ENCODE measurements at places on chromosomes 3 and 15.

DNA sequence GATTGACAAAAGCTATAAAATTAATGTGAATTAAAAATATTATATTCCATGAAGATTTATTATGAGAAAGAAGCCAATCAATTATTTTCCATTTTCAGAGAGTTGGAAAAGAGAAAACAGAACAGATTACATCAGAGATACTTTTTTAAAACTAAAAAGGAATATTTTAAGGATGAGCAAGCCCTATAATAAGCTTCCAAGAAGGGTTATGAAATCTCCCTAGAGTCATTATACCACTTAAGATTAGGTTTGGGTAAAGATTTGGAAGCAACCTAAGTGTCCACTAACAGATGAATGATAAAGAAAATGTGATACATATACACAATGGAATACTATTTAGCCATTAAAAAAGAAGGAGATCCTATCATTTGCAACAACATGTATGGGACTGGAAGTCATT is 51.6 kb upstream of the FSIP1 start:
- no peak for DNase-seq

DNA sequence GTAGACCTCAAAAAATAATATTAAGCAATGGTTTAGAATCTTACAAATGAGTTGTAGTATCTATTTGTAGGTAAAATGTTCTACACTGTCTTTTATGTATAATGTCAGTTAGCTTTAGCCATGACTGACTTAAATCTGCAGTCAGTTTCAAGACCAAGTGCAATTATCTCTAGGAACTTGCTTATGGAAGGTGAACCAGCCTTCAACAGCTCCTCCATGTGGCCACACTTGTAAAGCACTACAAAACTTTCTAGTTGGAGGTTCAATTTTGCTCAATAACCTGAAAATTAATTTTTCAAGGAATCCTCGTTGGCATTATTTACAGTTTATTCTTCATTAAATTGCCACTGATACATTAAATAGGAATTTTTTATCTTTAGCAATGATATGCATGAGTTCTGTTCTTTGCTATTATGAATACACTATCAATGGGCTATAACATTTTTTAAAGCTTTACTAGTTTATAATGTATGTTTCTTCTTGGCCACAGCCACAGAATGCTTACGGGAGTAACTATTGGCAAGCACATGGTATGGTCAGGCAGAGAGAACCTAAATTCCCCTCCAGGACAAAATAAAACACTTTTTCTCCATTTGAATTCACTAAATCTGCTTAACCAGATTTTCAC is 315.3 kb upstream of the UBE2E2 start:
- DNase-seq, result no peak

DNA sequence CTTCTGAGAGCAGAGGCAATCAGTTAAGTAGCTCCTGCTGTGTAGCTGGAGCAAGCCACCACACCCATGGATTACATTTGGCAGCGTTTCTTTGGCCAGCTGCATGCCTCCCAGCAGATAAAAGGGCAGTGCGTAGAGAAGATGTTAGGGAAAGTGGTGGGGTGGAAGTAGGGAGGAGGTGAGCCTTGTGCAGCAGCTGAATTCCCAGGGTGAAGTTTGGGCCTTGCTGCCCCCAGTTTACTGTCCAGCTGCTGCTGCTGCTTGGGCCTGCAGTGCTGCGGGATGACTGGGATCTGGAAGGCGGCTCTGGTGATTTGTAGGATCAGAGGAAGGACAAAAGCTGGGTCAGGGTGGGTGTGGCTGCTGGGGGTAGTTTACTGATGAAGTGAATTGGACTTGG is 318.7 kb upstream of the C2CD4B start:
- no peak for DNase-seq

- no peak for DNase-seq
Measured at GRCh38 chr15:63109920-63110319, 11.7 kb upstream of the LACTB start.

DNA sequence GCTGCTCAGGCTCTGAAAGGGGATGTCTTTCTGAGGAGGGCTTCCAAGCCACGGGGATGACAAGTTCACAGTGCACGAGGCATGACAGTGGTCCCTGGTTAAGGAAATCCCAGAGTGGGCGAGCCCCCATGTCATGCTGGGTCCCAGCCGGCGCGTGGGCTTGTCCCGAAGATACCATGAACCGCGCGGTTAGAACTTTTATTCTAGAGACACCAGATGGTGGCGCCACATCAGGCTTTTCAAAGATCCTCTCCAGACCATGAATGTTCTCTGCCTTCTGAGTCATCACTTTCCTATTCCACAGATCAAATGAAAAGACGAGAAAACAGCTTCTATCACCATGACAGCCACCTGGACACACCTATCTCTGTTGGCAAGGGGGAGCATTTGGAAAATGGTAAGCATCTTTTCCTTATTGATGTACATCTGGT is 227.8 kb upstream of the LYSMD4 start:
- DNase-seq, result no peak

DNA sequence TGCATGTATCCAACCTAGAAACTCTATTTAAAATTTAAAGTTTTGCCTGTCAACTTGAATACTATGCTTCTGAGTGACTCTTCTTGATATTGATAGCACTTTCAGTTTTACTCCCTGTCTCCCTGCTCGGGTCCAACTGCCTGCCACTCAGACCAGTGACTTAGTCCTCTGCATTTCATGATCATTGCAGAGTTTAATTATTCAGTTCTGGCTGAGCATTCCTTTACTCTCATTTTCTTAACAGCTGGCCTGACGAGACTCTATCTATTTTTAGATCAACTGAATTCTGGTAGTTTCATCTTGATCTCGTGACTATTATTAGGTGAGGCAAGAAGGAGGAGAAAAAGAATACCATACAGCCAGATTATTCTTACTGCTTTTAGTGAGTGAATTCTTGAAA is 617.4 kb downstream of the SI start:
- no peak for DNase-seq

DNA sequence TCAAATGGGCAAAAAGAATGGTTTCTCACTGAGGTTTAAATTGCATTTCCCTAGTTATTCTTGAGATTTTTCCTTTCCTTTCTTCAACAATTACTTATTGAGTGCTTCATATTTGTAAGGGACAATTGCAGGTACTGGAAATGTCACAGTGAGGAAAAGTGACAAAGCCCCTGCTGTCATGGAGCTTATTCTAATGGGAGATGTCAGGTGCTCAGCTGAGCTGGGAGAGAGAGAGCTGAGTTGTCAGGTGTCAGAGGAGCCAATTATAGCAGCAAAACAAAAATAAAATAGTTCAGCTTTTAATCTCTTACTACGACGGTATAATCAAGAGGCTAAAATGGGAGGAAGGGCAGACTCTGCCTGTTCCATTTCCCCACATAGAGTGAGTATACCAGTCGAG is 42.0 kb downstream of the CD86 start:
- DNase-seq, result no peak

DNA sequence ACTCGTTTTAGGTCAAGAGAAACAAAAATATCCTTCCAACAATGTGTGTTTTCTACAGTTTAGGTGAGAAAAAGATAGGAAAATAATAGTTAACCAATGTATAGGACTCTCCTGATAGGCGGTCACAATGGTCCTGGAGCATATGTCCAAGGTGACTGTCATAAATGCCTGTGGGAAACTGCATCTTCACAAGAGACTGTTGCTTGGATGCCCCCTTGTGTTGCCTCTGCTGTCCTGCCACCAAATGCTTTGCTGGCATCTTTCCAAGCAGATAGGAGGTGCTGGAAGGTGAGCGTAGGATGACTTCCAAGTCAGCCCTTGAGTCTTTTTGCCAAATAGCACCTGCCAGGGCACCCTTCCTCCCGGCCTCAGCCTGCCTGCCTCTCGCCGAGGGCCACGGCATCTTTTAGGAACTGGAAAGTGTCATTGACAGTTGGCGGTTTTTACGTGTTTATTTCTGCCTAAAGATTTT is 24.1 kb upstream of the SACM1L start:
- DNase-seq, result peak; percentile 12

DNA sequence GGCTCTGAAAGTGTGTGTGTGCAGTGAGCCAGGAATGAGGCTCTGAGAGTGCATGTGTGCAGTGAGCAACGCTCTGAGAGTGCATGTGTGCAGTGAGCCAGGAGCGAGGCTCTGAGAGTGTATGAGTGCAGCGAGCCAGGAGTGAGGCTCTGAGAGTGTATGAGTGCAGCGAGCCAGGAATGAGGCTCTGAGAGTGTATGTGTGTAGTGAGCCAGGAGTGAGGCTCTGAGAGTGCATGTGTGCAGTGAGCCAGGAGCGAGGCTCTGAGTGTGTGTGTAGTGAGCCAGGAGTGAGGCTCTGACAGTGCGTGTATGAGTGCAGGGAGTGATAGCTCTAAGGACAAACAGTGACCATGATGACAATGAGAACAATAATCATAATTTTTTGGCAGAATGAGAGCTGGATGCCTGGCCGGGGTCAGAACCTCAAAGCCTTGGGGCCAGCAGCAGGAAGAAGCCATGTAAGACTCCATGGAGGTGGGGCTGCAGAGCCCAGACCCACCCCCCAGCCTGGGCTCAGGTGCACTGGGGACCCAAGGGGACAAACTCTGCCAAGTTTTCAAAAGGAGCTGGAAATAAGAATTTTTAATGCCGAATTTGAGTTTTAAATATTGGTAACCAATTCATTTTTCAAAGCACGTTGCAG is 85.7 kb upstream of the PRR20G start:
- no peak for DNase-seq

DNA sequence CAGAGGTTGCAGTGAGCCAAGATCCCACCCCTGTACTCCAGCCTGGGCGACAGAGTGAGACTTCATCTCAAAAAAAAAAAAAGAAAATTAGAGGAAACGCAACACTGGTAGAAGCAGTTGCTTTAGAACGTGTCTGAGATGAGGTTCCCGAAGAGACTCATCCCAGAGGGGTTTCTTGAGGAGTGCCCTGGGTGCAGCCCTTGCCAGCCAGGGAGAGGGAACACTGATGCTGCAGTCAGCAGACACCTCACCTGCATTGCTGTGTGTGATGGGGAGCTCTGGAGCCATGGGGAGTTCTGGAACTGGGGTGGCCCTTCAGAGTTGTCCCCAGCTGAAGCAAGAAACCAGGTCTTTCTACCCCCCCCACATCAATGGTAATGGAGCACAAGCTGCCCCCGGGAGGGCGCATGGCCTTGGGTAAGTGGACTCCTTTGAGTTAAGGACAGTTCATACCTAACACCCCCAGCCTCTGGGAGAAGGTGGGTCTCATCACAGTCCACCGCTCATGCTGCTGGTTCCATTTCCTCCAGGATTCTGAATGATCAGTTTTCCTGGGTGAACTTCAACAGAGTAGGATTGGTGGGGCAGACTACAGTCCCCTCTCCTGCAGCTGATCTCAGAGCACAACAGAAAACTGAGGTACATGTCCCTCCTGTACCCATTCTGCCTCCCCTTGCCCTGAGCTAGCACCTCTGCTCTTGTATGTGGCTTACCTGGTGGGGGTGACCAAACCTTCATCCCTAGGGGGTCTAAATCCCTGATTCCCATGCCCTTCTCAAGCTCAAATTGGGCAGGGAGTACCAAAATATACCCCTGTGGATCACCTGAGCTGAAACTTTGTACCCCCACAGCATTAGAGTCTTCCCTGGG is 18.7 kb upstream of the LRRC2 start:
- no peak for DNase-seq

- DNase-seq, result no peak
Measured at GRCh38 chr15:38024293-38025091, 90.1 kb downstream of the TMCO5A start.

DNA sequence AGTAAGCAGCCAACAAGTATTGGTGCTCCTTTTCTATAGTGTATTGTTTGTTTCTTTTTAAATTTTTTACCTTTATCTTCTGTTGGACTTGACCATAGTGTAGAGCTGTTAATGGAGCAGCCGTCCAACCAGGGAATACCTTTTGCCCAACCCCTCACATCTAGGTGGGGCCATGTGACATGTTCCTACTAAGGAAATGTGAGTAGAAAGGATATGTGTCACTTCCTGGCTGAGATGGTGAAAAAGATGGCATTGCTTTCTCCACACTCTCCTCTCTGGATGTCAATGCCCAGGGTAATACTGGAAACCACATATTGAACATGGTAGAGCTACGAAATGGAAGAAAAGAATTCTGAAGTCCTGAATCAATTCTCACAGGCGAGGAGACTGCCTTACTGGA is 218.8 kb downstream of the TBL1XR1 start:
- no peak for DNase-seq

DNA sequence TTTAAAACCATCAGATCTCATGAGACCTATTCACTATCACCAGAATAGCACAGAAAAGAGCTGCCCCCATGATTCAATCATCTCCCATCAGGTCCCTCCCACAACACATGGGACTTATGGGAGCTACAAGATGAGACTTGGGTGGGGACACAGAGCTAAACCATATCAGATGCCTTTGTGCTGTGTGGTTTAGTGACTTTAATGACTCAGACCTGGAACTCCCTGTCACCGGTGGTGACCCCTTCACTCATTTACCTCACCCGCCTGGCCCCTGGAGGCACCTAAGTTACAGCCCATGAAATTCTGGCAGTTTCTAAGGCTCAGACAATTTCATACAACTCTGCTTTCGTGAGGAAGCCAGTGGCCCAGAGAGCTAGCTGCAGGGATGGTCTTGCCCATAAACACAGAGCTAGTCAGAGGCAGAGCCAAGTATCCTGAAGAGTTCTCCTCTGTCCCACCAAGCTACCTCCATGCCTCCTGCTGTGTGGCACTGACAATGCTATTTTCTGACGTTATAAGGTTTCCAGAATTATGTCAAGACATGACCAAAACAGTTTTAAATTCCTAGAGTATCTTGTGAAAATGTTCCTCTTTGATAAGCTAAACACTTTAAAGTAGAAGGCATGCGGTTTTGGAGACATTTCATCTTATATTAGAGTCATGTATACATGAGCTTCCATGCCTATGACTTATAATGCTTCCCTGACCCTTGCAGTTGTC is 231.1 kb upstream of the IL12A start:
- no peak for DNase-seq
